ENCODE measurements at places on chromosomes 6 and 20.

DNA sequence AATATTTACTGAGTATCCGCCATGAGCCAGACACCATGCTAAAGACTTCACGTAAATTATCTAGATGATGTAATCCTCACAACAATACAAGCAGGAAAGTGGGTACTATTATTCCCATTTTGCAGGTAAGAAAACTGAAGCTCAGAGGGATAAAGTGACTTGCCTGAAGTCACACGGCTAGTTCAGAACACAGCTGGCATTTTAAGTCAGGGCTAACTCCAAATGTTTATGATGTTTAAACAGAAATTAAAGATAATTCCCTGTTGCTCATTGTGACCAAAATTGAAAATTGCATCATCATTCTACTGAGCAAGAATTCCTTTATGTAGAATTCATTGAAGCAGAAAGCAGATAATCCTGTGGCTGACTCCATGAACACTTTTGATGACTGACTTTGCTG, 71.3 kb upstream of the STXBP5 start:
- DNase-seq: no peak

DNA sequence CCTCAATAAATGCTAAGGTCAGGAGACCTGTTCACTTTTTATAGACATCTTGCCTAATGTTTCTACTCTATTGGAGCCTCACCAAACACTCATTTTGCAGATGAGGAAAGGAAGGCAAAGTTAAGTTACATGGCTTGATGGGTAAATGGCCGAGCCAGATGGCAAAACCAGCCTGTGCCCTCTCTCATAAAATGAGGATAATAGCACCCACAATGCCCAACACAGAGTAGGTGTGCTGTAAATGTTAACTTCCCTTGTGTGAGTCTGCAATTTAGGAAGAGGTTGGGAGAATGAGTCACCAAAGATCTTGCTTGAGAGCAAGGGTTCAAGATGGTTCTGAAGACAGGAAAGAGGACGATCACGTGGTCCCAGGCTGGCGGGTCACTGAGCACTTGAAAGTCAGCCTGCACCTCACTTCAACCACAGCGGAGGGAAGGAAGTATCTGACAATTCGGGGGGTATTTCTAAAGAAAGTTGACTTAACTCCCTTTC, 3.3 kb downstream of the KCNK5 start:
- no peak for DNase-seq

DNA sequence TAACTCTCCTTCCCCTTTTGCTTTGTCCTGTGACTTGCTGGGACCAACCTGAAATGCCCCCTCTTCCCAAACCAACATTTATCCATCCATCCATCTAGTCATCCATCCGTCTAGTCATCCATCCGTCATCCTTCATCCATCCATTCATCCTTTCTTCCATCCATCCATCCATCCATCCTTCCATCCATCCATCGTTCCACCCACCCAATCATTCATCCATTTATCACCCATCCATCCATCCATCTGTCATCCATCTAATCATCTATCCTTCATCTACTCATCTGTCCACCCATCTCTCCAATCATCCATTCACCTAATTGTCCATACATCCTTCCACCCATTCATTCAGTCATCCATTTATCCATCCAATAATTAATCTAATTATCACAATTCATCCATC, 92.7 kb downstream of the EDN3 start:
- DNase-seq: no peak

DNA sequence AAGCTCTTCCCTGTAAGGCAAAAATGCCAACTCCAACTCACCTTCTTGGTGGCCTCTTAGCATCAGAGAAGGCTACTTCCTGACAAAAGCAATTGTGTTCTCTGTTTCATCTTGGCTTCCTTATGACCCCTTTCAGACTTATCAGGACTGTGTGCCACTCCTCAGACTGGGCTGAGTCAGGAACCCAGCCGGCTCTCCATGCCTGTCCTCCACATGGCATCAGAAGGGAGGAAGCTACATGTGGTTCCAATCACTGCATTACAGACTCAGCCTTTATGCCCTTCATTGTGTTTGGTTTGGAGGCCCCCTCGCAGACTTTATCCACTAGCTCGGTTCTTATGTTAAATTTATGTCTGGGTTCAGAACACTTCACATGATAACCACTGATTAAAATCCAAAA, 142.5 kb downstream of the SLC24A3 start:
- no peak for DNase-seq

- no peak for DNase-seq
These were observed 56.0 kb downstream of the TENT5A start for GRCh38 chr6:81696524-81696923.

GRCh38 chr20:50186151-50186885, 4.3 kb upstream of the CEBPB start:
- DNase-seq: peak; percentile 97
